ENCODE measurements at places on chromosomes 2 and 18.

GRCh38 chr18:70468861-70469547 is 180.2 kb downstream of the SOCS6 start:
- DNase-seq, result no peak

DNA sequence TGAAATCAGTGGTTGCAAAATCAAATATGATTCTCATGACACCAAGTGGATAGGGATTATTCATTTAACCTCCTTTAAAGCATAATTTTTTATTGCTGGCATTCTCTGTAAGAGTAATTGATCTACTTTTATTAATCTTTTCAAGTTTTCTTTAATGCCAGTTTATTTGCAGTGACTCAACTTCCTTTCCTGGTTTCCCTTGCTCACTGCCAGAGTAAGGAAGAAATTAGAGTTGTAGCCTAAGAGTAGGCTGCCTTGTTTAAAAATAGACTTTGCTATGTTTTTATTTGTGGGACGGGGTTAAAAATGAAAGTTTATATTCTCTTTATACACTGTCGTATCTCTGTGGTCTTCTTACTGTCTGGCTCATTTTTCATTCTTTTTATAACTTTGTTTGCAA is 148.6 kb downstream of the WDR7 start:
- DNase-seq, result no peak

GRCh38 chr2:68403199-68403644 is 38.1 kb downstream of the PLEK start:
- no peak for DNase-seq

GRCh38 chr2:42227491-42227890 is 58.3 kb downstream of the EML4 start:
- DNase-seq, result no peak

DNA sequence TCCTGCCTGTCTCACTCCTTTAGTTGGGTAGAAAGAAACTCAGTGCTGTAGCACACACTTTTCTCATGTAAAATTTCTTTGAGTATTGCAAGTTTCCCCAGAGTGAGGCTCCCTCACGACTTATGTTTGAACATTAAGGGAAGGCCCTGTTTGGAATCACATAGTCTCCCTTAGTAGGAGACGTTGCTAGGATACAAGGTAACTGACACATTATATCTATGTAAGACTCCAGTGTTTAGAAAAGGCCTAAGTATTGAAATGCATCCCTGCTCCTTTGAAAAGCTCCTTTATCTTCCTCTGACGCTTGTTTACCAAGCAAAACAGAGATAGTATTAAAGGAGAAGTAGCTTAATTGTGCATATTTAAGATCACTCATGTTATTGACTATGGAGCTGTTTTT is 248.2 kb downstream of the PHLPP1 start:
- DNase-seq, result no peak

GRCh38 chr2:26752656-26753055 is 11.4 kb upstream of the SLC35F6 start:
- DNase-seq, result no peak

GRCh38 chr2:163801486-163801885 is 65.7 kb upstream of the FIGN start:
- no peak for DNase-seq

DNA sequence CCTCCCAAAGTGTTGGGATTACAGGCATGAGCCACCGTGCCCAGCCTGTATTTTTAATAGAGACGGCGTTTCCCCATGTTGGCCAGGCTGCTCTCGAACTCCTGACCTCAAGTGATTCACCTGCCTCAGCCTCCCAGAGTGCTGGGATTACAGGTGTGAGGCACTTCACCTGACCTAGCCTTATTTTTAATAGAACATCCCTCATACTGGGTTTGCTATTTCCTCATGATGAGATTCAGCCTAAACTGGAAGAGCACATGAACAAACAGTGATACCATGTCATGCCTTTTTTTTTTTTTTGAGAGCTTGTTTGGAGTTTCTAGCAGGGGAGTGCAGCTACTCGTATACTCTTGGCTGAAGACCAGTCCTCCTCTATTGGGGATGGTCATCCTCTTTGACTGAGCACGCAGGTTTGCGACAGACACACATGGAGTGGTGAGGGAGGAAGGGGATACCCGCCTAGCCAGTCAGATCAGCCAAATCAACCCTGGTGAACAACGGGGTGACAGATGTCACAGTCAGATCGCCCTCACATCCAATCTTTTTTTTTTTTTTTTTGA is 67.6 kb downstream of the USP37 start:
- DNase-seq, result no peak
